M059J (cell line): ENCODE measurements at places on chromosomes 7 and 10. TPM values are rescaled to one million over a fixed set of nuclear protein-coding genes. Genes with fewer than 3 reads are reported as not detected.

PTPRZ1 gene
- not detected in 2 replicates for total RNA-seq

TRIM50 gene
- total RNA-seq: not detected in 2 replicates

CCDC172 gene
- total RNA-seq: not detected in 2 replicates

GIMAP6 gene
- total RNA-seq: 0.12 TPM in 1 of 2 replicates, not detected in the other

NUTM2E gene
- total RNA-seq: 0.05 TPM in 1 of 2 replicates, not detected in the other

SEMA3E gene
- not detected in 2 replicates for total RNA-seq

ABCC2 gene
- 0.52 and 6.1 TPM in 2 replicates for total RNA-seq

PRKCQ gene
- 0.10 TPM in 1 of 2 replicates, not detected in the other for total RNA-seq

GRCh38 chr10:119872860-119873681 lies 428 bp upstream of the MCMBP start:
- DNase-seq: peak; percentile 78

DNA sequence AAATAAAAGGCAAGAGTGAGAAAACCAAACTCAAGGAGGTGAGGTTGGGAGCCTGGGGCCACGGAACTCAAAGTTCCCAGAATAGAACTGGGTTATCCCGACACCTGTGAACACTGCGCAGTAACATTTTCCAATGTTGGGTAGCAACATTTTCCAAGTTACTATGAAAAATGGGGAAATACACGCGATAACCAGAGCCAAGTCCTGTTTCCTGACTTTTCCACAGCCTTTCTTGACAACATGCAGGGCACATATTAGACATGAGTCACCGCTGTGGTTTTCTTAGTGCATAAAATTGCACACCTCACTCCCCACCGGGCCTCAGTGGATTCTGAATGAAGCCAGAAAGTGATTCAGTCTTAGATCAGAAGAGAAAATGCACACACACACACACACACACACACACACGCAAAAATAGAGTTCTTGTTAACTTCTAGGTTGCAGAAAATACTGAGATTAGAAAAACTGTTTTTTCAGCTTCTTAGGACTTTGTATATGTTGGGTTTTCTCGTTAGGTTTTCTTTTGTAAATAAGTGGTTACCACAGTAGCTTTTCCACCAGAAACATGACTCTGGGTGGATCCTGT lies 70.0 kb downstream of the CAMK1D start:
- peak; percentile 94 for DNase-seq

GRCh38 chr10:36464291-36464690 lies 661.1 kb upstream of the ANKRD30A start:
- DNase-seq: no peak

- no peak for DNase-seq
Measured at GRCh38 chr7:30253796-30254165, 30.6 kb upstream of the ZNRF2 start.

DNA sequence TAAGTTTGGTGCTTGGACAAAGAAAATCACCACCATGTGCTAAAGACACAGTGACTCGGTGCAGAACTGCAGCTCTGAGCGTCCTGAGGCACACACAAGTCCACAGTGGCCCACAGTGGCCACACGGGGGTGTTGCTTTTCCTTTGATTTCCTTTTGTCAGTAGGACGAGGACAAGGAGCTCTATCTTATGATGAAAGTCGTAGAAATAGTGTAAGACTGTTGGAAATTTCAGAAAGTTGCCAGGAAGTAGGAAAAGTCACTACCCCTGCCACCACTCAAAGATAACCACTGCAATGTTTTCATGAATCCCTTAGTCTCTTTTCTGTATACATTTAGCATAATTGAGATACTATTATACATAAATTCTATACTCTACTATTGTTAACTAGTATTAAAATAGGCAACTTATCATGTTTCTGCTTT lies 146.0 kb downstream of the TNS3 start:
- DNase-seq: peak; percentile 64

- peak; percentile 66 for DNase-seq
Measured at GRCh38 chr10:46291817-46292572, 5.2 kb downstream of the ANTXRL start.

DNA sequence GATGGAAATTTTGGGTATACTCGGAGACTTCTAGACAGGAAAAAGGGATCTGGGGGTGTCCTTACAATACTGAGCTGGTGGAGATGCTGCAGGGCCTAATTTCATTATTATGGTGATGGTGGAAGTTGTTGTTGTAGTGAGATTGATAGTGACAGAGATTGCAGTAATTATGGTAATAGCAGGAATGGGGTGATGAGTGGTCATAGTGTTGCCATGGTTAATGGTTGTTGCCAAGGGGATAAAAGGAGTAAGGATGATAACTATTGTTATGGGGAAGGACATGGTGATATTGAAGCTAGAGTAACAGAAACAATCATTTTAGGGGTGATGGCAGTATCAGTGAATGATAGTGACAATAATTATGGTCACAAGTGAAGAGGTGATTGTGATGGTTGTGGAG lies 27.1 kb upstream of the LBX1 start:
- no peak for DNase-seq

DNA sequence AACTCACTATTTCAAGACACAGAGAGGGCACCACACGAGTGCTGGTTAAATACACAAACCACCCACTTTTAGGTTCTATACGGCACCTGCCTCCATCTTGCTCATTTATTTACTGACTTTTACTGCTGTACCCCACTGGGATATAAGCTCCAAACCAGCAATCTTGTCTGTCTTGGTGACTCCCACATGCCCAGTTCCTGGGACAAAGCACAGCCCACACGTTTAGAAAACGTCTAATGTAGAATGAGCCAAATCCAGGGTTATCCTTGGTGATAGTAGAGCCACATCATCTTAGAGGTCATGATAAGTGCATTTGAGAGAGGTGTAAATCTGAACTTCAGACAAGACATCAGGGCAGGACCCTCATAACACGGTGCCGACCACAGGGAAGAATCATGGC lies 73.5 kb downstream of the NUDCD3 start:
- DNase-seq: no peak

- no peak for DNase-seq
Measured at GRCh38 chr10:51340366-51340765, 266.1 kb downstream of the PRKG1 start.

- no peak for DNase-seq
Measured at GRCh38 chr7:24475166-24475961, 97.9 kb upstream of the PALS2 start.

GRCh38 chr10:63554657-63555056 lies 33.5 kb downstream of the REEP3 start:
- peak; percentile 97 for DNase-seq

GRCh38 chr7:707296-708000 lies 19.1 kb upstream of the DNAAF5 start:
- DNase-seq: no peak

- DNase-seq: peak; percentile 73
Measured at GRCh38 chr7:132590162-132590561, 13.9 kb upstream of the PLXNA4 start.

- peak; percentile 96 for DNase-seq
Measured at GRCh38 chr10:114779803-114780576, 41.6 kb upstream of the FHIP2A start.

DNA sequence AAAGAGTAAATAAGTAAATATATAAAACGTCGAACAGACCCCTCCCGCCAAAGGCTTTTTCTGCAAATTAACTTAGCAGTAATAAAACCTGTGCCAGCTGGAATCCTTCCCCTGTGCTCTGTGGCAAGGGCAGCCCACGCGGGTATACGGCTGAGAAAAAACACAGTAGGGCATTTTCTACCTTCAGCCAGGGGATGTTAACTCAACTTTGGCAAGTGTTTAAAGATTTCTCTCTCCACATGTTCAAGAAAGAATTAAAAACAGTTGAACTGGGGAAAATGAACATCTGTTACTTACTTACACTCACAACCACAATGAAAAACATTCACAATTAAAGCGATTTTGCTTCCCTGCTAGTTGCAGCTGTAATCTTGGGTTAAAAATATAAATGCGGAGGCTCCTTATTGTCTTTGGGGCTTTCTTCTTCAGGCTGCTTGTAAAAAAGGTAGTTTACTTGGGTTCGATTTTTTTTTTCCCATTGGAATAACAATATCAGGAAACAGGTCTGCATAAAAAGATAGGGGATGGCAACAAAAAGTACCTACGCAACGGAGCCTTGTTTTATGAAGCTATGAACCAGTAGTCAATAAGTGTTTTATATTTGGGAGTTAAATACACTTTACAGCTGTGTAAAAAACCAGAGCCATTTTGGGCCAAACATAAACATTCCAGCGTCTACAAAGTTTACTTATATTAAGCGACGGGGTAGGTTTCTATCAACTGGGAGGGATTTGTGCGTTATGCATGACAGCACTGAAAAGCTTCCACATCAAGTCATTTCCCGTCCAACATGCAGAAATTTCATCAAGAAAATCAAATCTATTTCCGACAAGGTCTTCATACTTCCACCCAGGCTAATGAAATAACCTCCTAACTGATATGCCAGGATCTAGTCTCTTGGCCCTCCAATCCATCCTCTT lies 132.7 kb downstream of the TAX1BP1 start:
- no peak for DNase-seq

- DNase-seq: no peak
Measured at GRCh38 chr7:53470336-53470970, 435.0 kb downstream of the POM121L12 start.

DNA sequence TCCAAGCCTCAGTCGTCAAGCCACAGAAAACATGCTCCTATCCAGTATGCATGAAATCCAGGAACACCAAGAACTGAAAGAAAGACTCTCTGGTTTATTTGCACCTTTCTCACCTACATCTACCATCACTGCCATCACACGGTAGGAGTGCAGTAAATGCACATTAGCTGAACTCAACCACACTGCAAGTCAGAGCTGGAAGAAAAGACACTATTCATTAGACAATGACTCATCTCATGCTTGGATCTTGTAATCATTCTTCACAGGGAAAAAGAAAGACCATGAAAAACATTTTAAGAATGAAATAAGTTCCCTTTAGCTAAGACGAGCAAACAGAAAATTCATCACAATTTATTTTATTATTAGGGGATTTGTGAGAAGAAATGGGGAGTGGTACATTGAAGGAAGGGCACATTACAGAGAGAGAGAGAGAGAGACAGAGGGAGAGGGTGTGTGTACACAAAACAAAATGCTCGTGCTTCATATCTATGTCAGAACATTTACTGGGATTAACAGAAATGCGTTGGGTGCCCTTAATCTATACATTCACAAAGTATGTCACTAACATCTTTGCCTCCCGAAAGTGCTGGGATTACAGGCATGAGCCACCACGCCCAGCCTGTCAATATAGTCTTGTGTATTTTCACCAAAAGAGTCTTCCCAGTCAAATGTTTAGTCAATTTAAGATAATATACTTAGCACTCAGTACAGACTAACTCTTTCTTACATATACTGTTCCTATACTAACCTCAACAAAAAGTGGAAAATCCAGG lies 324.9 kb downstream of the PARD3 start:
- DNase-seq: peak; percentile 54
